ENCODE measurements at places on chromosomes 2 and 18.

- DNase-seq: no peak
Measured at GRCh38 chr2:14967729-14968128, 335.2 kb downstream of the LRATD1 start.

- DNase-seq: peak; percentile 60
Measured at GRCh38 chr2:64989982-64990614, 899 bp downstream of the SLC1A4 start.

DNA sequence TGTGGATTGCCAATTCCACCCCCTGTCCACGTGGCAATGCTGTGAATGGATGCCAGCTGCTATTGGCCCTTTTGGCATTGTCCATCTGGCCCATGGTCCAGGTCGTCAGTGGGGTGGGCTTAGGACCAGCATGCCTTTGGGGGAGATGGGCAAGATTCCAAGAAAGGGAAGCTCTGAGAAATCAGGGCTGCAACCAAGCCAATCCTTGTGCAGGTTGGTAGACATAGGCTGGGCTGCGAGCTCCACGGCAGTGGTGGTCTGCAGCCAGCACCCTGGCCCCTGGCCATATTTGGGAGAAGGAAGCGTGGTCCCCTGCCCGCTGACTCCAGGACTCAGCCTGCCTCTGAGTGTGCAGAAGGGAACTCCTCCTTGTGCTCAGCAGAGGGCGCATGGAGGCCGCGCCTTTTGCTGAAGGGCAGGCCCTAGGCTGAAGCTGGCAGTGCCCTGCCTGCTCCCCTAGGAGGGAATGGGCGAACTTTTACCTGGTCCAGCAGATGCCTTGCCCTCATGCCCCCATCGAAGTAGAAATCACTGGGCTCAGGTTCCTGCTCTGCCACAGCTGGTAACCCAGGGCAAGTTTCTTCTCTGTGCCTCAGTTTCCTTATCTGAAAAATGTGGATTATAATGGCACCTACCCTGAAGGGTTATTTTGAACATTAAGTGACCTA, 5.4 kb downstream of the SPR start:
- peak; percentile 80 for DNase-seq

DNA sequence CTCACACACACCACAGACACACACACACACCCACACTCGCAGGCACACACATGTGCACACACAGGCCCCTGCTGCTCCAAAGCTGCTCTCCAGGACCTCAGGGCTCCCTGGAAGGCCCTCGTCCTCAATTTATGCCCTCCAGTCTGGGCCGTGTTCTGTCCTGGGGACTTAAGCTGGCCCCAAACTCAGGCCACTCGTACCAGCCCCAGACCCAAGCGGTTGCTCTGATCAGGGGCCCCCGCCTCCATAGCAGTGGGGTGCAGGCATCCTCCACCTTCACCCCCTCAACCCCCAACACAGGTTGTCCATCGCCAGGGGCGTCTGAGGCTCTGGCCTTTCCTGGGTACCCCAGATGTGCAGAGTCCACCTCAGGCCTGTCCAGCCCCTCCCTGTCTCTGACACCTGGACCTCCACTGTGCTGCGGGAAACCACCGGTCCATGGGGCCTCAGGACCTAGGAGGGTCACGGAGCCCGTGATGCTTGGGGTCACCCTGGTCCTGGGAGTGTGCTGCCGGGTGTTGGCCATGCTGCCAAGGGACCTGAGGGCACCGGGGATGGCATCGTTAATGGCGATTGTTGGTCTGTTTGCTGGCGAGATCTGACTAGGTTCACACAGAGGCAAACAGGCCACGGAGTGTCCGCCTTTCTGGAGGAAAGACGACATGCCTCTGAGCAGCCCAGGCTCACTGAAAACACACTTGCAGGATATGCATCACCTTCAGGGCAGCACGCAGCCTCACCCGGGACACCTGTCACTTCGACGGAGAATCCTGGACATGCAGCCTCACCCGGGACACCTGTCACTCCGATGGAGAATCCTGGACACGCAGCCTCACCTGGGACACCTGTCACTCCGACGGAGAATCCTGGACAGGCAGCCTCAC, 155.6 kb downstream of the NDUFA10 start:
- DNase-seq: no peak

- peak; percentile 48 for DNase-seq
Measured at GRCh38 chr2:178275600-178275999, 81.3 kb downstream of the OSBPL6 start.

DNA sequence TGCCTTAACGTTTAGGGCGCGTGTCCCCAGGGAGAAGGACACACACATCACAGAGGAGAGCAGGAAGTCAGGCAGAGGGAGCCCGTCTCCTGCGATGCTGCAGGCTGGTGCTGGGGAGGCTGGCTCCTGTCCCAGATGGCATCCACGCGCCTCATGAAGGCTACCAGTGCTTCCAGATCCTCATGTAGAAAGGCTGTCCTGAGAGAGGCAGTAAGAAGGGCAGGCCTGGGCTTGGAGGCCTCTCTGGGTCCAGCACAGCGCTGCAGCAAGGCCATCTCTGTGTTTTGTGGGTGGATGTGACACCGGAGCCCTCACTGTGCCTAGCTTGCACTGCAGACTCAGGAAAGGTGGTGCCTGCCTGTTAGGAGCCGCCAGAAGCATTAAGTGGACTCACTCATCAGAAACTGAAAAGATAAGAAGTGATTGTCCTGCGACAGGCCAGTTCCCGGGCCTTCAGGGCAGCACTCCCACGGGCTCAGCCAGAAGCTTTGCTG, 62.7 kb downstream of the FAM168B start:
- peak; percentile 22 for DNase-seq

DNA sequence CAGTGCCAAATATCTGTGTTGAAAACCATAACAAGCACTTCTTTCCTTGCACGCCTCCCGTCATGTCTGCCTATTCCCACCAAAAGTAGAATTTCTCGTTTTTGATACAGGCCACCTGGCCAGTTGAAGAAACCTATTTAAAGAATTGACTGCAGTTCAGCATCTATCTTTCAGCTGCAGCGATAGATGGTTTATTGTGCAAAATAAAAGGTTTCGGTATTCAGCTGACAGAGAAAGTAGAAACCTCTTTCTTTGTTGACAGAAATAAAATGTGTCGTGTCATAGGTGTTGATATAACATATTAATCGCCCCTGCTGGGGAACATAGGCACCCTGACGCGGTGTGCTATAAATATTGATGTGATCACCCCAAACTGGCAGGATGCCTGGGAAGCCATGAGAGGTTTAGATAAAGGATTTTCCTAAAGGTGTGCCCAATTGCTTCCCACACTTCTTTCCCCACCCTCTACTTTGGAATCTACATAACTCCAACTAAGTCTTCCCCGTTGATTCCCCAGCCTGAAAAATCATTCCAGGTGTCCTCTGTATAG, 570.4 kb downstream of the CCDC85A start:
- no peak for DNase-seq

DNA sequence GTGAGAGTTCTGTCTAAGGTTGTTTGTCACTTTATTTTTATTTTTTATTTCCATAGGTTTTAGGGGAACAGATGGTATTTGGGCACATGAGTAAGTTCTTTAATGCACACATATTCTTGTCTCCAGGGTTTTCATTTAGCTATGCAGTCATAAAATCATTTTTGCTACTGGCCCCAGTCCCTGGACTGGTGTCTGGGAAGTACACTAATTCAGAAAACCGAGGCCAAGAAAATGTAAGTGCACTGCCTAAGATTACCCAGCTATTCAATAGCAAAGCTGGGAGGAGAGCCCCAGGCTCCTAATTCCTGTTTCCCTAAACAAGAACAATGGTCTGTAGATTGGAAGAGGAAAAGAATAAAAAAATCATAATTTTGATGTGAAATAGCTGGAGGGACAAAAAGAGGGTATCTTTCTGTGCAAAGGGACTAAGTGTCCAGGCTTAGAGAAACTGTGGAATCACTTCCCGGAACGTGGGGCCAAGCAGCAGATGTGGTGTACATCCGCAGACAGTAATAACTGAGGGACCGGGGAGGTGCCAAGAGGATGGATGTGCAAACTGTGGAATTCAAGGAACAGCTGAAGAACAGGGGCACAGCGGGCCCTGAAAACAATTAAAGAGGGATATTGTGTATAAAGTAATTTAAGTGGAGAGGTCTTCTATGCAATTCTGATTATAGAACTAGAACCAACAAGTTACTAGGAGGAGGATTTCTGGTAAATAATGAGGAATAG, 236.3 kb downstream of the ACKR3 start:
- no peak for DNase-seq

DNA sequence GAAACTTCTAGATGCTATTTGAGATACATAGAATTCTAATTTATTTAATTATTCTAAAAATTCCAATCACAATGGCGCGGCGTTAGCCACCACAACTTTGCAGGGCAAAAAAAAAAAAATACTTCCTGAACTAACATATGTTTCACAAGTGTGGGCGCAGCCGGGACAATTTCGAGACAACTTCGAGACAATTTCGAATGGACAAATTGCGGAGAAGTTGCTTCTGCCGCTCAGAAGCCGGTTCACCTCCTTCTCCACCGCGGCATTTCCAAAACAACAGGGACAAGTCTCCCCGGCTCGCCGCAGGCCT, 842 bp downstream of the PAX3 start:
- DNase-seq: no peak

- no peak for DNase-seq
Measured at GRCh38 chr2:218172845-218173244, 6.1 kb upstream of the CXCR1 start.

- no peak for DNase-seq
Measured at GRCh38 chr2:84640411-84640810, 124.1 kb downstream of the DNAH6 start.

- no peak for DNase-seq
Measured at GRCh38 chr2:63086687-63087086, 36.1 kb downstream of the OTX1 start.

DNA sequence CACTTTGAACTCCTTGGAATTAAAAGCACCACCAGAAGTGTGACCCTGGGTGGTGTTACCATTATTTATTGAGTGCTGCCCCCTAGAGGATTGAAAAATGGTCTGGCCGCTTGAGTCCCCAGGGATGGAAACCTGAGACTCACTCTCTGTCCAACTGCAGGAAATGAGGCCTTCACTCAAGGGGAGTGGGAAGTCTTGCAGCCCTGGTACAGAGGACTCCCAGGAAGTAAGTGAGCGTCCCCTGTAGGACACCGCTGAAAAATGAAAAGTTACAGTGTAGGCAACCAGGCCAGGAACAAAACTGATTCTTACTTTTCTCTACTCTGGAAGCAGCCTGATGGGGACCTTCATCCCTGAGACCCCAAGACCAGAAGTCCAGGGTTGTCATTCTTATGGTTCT, 2.2 kb upstream of the NRP2 start:
- DNase-seq: peak; percentile 97

DNA sequence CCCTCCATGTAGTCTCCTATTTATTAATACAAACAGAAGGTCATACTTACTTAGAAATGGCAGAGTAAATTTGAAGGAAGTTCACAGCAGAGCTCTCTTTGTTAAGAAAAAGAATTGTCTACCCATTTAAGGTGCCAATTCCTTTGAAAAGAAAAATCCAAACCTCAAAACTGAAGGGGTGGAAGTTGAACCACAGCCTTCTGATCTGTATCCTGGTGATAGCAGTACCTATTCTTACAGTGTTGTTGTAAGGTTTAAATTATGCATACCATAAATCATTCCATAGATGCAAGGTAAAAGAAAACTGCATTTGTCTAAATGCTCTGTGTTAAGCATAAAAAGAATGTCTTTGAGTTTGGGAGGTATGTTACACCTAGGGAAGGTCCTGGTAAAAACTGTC, 47.6 kb downstream of the COBLL1 start:
- DNase-seq: no peak

- DNase-seq: no peak
Measured at GRCh38 chr2:200756618-200757321, 54.9 kb upstream of the BZW1 start.

DNA sequence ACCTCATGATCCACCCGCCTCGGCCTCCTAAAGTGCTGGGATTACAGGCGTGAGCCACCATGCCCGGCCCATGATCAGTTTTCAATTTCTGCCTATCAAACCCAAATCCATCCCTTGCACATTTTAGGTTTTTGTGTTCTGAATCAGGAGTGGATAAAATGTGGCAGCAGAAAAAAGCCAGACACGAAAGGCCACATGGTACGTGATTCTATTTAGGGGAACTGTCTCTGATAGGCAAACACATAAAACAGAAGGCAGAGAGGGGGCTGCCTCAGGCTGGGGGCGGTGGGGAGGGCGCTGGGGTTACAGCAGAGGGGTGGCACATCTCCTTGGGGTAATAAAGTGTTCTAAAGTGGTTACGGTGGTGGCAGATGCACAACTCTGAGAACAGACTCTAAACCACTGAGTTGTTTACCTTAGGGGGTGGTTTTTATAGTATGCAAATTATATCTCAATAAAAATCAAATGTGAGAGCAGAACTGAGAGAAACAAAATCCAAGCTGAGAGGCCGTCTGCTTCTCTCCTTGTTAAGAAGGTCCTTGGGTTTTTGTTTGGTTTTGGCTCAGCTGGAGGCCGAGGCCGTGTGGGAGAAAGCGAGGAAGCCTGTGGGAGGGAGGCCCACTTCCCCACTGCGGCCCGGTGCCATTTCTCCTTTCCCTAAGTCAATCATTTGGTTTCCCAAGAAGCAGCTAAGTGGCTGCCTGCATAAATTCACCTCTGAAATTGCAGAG, 78.0 kb downstream of the SOWAHC start:
- DNase-seq: peak; percentile 28

GRCh38 chr2:52034706-52035105, 1002.8 kb upstream of the NRXN1 start:
- DNase-seq: no peak

- DNase-seq: no peak
Measured at GRCh38 chr2:201016859-201017258, 53.4 kb upstream of the ORC2 start.

DNA sequence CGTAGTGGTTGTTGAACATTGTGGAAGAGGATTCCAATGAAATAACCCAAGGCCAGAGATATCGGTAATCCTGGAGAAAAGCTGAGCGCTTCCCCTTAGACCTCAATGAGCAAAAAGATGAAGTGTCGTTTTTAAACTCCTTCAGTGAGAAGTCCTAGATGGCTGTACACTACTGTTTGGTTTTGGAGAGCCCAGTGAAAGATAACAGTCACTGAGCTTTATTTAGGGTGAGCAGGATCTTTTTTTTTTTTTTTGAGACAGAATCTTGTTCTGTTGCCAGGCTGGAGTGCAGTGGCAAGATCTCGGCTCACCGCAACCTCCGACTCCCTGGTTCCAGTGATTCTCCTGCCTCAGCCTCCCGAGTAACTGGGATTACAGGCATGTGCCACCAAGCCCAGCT, 24.2 kb downstream of the LRRC30 start:
- DNase-seq: no peak

GRCh38 chr2:170812710-170813600, 3.7 kb upstream of the GAD1 start:
- peak; percentile 95 for DNase-seq

DNA sequence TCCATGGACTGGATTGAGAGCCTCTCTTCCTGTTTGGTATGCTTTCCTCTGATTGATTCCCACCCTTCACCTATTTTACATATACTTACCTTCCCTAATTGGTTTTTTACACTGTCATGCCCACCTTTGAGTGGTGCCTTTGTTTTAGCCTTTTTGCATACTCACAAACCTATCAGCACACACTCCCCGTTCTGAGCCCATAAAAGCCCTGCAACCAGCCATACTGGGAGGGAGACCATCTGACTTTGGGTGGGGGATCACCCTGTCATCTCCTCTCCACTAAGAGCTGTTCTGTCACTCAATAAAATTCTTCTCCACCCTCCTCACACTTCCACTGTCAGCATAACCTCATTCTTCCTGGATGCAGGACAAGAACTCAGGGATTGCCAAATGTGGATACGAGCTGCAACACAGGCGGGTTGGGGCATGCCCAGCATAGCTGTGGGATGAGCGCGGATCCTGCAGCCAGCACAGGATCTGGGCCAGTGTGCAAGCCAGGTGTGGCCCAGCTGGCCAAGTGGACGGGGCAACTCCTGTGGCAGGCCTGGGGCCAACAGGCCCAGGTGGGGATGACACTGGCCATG, 9.4 kb upstream of the MOB1A start:
- DNase-seq: no peak

GRCh38 chr2:154724194-154724797, 25.8 kb downstream of the KCNJ3 start:
- no peak for DNase-seq
